ENCODE measurements at places on chromosomes 11 and 22. TPM values are rescaled to one million over a fixed set of nuclear protein-coding genes. Genes with fewer than 3 reads are reported as not detected.

GRCh38 chr11:129596351-129596750 lies 219.3 kb upstream of the TMEM45B start:
- H3K27ac ChIP-seq, result no peak overlapping the region
- no peaks in the 10 kb centered on the region for H3K36me3 ChIP-seq
- H3K4me3 ChIP-seq, result no peak overlapping the region
- DNase-seq, result no peak

DNA sequence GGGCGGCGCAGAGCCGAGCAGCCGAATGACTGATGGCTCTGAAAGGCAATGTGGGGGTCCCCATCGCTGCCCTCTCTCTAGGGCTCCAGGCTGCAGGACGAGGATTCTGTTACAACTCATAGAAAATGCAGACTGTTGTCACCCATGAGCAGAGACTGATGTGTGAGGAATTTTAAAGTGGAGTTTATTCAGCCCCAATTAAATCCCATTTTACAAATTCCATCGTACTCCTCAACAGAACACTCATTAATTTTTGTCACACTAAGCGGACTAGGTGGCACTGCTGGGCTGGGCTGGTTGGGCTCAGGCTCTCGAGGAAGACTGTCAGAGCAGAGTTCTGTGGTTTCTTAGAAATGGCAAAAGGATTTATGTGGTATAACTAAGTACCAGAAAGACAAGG lies 102.6 kb upstream of the SPON1 start:
- no peak for DNase-seq
- H3K4me3 ChIP-seq, result no peak overlapping the region
- H3K27me3 ChIP-seq, result no peaks in the 10 kb centered on the region
- H3K27ac ChIP-seq, result no peak overlapping the region
- H3K36me3 ChIP-seq, result no peaks in the 10 kb centered on the region
- no peaks in the 10 kb centered on the region for H3K4me1 ChIP-seq

DNA sequence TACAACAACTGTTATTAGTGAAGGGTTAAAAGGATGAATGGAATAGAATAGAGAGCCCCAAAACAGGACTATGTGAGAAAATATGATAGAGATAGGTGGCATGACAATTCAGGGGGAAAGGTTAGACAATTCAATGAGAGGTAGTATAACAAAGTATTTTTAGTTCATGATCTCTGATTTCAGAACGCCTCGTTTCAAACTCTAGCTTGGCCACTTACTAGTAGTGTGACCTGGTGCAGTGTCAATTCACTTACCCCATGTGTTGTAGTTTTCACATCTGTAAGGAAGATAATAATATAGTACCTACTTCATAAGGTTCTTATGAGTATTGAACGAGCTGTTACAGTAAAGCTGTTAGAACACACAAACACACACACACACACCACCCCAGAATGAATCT lies 308.0 kb downstream of the SWAP70 start:
- H3K36me3 ChIP-seq, result peaks cover 15% of the 10 kb centered on the region
- no peaks in the 10 kb centered on the region for H3K27me3 ChIP-seq
- H3K27ac ChIP-seq, result no peak overlapping the region
- peaks cover 2% of the 10 kb centered on the region for H3K4me1 ChIP-seq
- DNase-seq, result no peak
- H3K4me3 ChIP-seq, result no peak overlapping the region

- no peak overlapping the region for H3K27ac ChIP-seq
- DNase-seq, result no peak
- H3K4me3 ChIP-seq, result no peak overlapping the region
- H3K36me3 ChIP-seq, result no peaks in the 10 kb centered on the region
- no peaks in the 10 kb centered on the region for H3K27me3 ChIP-seq
- no peaks in the 10 kb centered on the region for H3K4me1 ChIP-seq
Measured at GRCh38 chr11:87447606-87448005, 409.9 kb downstream of the TMEM135 start.

- H3K36me3 ChIP-seq, result peaks cover 35% of the 10 kb centered on the region
- H3K27ac ChIP-seq, result no peak overlapping the region
- no peak overlapping the region for H3K4me3 ChIP-seq
- H3K27me3 ChIP-seq, result no peaks in the 10 kb centered on the region
- DNase-seq, result no peak
Measured at GRCh38 chr22:46287873-46288751, 8.6 kb upstream of the GTSE1 start.

CEND1 gene
- polyA plus RNA-seq, result 3.6 TPM
